ENCODE measurements at places on chromosomes 3 and 15.

DNA sequence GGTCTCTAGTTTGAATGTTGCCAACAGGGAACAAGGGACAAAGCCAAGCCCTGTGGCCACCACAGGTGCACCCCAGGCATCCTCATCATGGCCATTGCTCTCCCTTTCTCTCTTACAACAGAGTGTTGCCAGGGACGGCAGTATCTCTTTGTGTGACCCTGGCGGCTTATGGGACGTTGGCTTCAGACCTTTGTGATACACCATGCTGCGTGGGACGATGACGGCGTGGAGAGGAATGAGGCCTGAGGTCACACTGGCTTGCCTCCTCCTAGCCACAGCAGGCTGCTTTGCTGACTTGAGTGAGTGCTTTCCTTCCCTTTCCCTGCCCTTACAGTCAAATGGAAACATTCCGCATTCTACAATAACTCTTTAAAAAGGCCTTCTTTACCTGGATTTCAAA lies 38.2 kb downstream of the BOC start:
- no peak for DNase-seq

GRCh38 chr15:98778263-98778959 lies 130.1 kb downstream of the IGF1R start:
- DNase-seq: no peak

GRCh38 chr3:78529601-78530000 lies 1238.2 kb downstream of the ROBO1 start:
- no peak for DNase-seq

DNA sequence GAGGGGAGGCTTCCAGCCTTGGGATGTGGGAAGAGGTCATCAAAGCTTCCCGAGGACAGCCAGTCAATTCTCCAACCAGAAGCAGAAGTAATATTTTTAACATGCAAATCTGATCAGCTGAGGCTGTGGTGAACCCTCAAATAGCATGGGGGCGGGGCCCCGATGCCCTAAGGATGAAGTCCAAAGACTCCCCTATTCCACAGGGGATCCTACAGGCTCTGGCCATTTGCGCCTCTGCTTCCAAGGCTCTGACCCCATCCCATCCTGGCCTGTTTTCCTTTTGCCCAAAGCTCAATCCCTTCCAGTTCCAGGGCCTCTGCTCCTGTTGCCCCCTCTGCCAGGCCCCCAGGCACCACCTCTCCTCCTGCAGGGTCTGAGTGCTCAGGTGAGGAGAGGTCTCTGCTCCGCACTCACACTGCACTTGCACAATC lies 6.7 kb upstream of the CSK start:
- no peak for DNase-seq

- DNase-seq: no peak
Measured at GRCh38 chr3:157443905-157444796, 7.5 kb downstream of the PTX3 start.

All from naive thymus-derived CD4-positive, alpha-beta T cell (primary cell).